ENCODE measurements at places on chromosomes 1 and 21.

GRCh38 chr1:58710190-58711085 lies 10.6 kb upstream of the MYSM1 start:
- no peak for DNase-seq

DNA sequence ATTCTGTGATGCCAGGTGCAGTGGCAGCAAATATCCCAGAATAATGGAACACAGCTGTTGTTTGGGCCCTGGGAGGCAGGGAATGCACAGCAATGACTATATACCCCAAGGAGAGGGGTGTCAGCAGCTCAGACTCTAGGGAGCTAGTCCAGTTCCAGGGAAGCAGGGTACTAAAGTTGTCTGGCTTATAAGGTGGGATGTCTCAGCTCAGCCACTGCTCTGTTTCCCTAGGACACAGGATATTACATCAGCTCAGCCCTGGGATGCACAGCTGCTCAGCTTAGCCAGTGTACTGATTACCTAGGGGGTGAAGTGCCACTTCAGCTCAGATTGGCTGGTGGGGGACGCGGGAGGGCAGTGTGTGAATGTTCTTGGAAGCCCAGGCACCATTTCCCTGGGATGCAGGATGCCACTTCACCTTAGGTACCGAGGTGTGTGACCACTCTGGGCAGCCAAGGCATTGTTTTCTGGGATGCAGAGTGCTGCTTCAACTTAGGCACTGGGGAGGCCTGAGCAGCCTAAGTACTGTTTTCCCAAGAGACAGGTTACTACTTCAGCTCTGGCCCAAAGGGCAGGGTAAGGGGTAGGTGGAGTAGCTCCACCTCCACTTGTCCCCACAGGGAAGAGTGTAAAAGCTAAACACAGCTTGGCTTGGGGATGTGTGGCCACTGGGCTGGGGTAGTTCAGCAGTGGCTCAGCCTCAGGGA lies 59.4 kb downstream of the DIPK1A start:
- no peak for DNase-seq

GRCh38 chr1:152486400-152487006 lies 24.1 kb upstream of the LCE5A start:
- DNase-seq = no peak

GRCh38 chr1:73765551-73766233 lies 432.3 kb downstream of the LRRIQ3 start:
- DNase-seq = no peak

GRCh38 chr1:43890815-43891214 lies 42.8 kb upstream of the ARTN start:
- no peak for DNase-seq
